Right lobe of liver (tissue), 6 donors: ENCODE measurements at places on chromosomes 2 and 18.

GRCh38 chr18:13202571-13202970, 16.0 kb upstream of the LDLRAD4 start:
- H3K36me3 ChIP-seq = no peaks in the 10 kb centered on the region
- no peaks in the 10 kb centered on the region for H3K4me1 ChIP-seq
- H3K27ac ChIP-seq = no peak overlapping the region
- H3K4me3 ChIP-seq = no peak overlapping the region
- DNase-seq = no peak
- no peaks in the 10 kb centered on the region for H3K27me3 ChIP-seq

DNA sequence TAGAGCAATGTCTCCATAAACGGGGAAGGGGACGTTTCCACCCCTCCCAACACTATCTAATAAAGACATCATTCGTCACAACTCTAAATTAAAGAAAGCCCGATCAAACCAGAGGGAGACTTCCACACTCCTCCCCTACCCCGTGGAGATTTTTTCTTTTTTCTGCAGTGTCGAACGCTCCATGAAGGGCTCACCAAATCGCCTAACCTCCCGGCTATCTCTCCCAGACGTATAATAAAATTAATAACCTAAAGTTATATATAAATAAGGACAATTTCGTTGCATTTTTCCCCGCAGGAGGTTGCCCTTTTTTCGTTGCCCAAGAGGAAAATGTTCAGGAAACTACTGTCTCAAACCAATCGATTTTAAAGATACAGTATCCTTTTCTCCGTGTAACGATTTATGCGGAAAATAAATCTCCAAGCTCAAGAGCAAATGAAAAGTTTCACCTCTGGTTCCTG, 2.4 kb downstream of the EVX2 start:
- peaks cover 6% of the 10 kb centered on the region for H3K4me1 ChIP-seq
- DNase-seq = no peak
- peaks cover 41% of the 10 kb centered on the region for H3K27me3 ChIP-seq
- H3K27ac ChIP-seq = no peak overlapping the region
- H3K36me3 ChIP-seq = no peaks in the 10 kb centered on the region

DNA sequence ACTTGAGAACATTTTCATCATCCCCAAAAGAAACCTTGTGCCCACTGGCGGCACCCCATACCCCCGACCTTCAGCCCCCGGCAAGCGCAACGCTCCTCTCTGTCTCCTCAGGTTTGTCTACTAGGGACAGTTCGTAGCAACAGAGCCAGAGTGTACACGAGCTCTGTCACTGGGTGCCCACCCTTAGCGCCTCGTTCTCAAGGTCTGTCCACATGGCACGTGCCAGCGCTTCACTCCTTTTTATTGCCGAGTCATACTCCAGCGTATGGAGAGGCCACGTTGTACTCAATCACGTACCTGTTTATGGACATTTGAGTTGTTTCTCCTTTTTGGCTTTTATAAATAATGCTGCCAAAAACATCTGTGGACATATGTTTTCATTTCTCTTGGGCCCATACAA, 30.3 kb upstream of the GPC1 start:
- H3K27ac ChIP-seq = no peak overlapping the region
- H3K4me3 ChIP-seq = no peak overlapping the region
- no peaks in the 10 kb centered on the region for H3K4me1 ChIP-seq
- H3K36me3 ChIP-seq = no peaks in the 10 kb centered on the region
- DNase-seq = peak; percentile 33
- H3K27me3 ChIP-seq = no peaks in the 10 kb centered on the region

GRCh38 chr2:45610281-45611019, 617 bp downstream of the SRBD1 start:
- peak; percentile 30 for DNase-seq
- H3K4me3 ChIP-seq = peak overlapping the region; percentile 86
- no peaks in the 10 kb centered on the region for H3K27me3 ChIP-seq
- peaks cover 8% of the 10 kb centered on the region for H3K4me1 ChIP-seq
- H3K36me3 ChIP-seq = no peaks in the 10 kb centered on the region

DNA sequence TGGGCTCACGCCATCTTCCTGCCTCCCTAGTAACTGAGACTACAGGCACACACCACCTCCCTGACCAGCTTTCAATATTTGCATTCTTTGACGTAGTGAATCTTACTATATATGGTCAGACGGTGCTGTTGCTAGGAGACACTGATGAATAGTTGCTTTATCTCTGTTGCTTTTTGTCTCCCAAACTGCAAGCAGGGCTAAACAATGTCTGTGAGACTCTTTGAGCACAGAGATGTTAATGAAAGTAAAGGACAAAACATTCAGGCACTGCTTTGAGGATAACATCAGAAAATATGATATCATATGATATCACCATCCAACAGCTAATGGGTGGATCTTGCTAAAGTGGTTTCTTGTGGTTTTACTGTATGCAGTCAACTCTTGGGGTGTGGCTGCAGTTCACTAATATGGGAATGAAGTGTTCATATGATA, 43.0 kb downstream of the EMILIN2 start:
- H3K4me3 ChIP-seq = no peak overlapping the region
- no peak for DNase-seq
- H3K27ac ChIP-seq = no peak overlapping the region
- H3K4me1 ChIP-seq = no peaks in the 10 kb centered on the region
- H3K27me3 ChIP-seq = no peaks in the 10 kb centered on the region
- H3K36me3 ChIP-seq = no peaks in the 10 kb centered on the region

- no peaks in the 10 kb centered on the region for H3K4me1 ChIP-seq
- H3K27me3 ChIP-seq = no peaks in the 10 kb centered on the region
- no peaks in the 10 kb centered on the region for H3K36me3 ChIP-seq
- H3K4me3 ChIP-seq = no peak overlapping the region
- DNase-seq = no peak
Measured at GRCh38 chr2:60152226-60152833, 401.1 kb downstream of the BCL11A start.

- no peaks in the 10 kb centered on the region for H3K27me3 ChIP-seq
- H3K4me3 ChIP-seq = no peak overlapping the region
- no peaks in the 10 kb centered on the region for H3K36me3 ChIP-seq
Measured at GRCh38 chr2:195199864-195200263, 457.2 kb upstream of the SLC39A10 start.

GRCh38 chr2:42054714-42055430, 7.1 kb downstream of the PKDCC start:
- no peaks in the 10 kb centered on the region for H3K4me1 ChIP-seq
- peaks cover 7% of the 10 kb centered on the region for H3K36me3 ChIP-seq
- no peaks in the 10 kb centered on the region for H3K27me3 ChIP-seq
- H3K4me3 ChIP-seq = no peak overlapping the region
- no peak for DNase-seq

DNA sequence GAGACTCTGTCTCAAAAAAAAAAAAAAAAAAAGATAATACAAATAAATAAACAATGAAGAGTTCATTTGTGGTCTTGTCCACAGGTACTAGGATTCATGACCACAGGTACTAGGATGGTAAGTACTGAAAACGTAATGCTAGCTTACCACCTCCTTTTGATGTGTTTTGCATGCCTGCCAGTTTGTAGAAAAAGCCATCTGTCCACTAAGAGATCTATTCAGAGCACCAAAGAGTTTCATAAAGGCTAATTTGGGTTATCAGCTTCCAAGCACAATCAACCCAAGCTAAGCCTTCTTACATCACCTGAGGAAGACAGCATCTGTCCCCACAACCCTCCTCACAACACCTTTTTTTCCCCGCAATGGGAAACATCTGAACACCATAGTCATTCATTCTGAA, 477.2 kb downstream of the ZEB2 start:
- DNase-seq = no peak
- H3K27me3 ChIP-seq = no peaks in the 10 kb centered on the region
- H3K36me3 ChIP-seq = no peaks in the 10 kb centered on the region
- no peak overlapping the region for H3K27ac ChIP-seq
- H3K4me1 ChIP-seq = no peaks in the 10 kb centered on the region

GRCh38 chr2:44524347-44524926, 162.7 kb downstream of the CAMKMT start:
- peaks cover 25% of the 10 kb centered on the region for H3K4me1 ChIP-seq
- peak; percentile 76 for DNase-seq
- H3K36me3 ChIP-seq = no peaks in the 10 kb centered on the region
- no peak overlapping the region for H3K4me3 ChIP-seq
- no peaks in the 10 kb centered on the region for H3K27me3 ChIP-seq
- peak overlapping the region; percentile 81 for H3K27ac ChIP-seq

DNA sequence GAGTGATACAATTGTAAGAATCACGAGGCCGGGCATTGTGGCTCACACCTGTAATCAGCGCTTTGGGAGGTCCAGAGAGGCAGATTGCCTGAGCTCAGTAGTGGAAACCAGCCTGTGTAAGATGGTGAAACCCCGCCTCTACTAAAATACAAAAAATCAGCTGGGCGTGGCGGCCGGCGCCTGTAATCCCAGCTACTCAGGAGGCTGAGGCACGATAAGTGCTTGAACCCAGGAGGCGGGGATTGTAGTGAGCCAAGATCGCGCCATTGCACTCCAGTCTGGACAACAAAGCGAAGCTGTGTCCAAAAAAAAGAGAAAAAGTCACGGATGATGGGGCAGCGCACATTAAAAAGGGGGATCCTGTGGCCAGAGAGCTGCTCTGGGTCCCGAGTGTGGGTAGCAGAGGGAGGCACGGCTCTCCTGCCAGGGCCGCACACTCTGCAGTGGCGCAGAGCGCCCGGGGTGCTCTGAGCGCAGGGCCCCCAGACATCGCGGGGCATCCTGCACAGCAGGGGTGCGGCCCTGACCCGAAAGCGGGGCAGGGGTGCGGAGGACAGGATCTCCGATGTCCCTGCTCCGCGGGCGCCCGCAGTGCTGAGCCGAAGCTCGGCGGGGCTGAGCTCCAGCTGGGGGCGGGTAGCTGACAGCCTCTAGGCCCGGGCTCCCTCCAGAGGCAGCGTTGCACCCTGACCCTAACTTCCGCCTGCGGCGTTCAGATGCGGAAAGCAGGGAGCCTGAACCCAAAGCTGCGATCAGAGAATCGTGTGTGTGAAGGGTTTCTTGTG, 30.4 kb upstream of the RAB6D start:
- no peak overlapping the region for H3K27ac ChIP-seq
- no peaks in the 10 kb centered on the region for H3K4me1 ChIP-seq
- H3K4me3 ChIP-seq = no peak overlapping the region
- no peaks in the 10 kb centered on the region for H3K27me3 ChIP-seq

DNA sequence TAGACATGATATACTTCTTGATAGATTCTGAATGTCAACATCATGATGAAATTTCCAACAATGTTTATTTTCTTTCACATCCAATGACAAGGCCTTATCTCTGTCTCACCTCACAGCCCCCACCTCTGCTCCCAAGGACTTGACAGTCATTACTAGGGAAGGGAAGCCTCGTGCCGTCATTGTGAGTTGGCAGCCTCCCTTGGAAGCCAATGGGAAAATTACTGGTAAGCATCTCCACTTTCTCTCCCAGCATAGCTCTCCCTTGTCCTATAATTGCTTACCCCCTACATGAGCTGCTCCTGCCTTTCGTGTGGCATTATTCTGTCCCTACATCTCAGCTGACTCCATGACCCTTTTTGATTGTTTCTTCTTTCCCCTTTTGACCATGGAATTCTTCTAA, 821.8 kb downstream of the MBD2 start:
- H3K4me3 ChIP-seq = no peak overlapping the region
- H3K27ac ChIP-seq = no peak overlapping the region
- DNase-seq = no peak
- H3K36me3 ChIP-seq = no peaks in the 10 kb centered on the region
- no peaks in the 10 kb centered on the region for H3K27me3 ChIP-seq
- no peaks in the 10 kb centered on the region for H3K4me1 ChIP-seq

DNA sequence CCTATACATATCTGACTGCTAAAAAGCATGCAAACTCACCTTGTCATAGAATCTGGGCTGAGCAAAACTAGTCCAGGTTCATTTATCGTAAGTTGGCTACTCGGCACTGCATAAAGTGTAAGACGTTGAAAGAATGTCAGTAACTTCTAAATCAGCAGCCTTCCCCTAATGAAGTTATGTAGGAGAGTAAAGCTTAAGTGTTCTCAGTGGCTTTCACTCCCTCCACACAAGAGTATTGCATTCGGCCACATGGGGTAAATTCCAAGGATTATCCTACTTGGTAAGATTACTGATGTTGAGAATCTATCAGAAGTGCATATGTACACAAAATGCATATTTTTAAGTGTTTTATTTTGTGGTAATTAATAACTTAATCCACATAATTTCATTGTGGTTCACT, 130.1 kb downstream of the LCLAT1 start:
- no peaks in the 10 kb centered on the region for H3K4me1 ChIP-seq
- H3K27ac ChIP-seq = no peak overlapping the region
- H3K4me3 ChIP-seq = no peak overlapping the region
- DNase-seq = no peak
- H3K36me3 ChIP-seq = no peaks in the 10 kb centered on the region

DNA sequence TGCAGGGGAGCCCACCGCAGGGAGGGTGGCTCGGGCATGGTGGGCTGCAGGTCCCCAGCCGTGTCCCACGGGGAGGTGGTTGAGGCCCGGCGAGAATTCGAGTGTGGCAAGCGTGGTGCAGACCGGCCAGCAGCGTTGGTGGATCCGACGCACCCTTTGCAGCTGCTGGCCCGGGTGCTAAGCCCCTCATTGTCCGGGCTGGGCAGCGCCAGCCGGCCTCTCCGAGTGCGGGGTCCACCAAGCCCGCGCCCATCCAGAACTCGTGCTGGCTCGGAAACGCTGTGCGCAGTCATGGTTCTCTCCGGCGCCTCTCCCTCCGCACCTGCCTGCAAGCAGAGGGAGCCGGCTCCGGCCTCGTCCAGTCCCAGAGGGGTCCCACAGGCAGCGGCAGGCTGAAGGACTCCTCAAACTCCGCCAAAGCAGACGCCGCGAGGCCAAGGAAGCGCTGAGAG, 177.0 kb upstream of the SLC35G4 start:
- H3K4me1 ChIP-seq = no peaks in the 10 kb centered on the region
- no peaks in the 10 kb centered on the region for H3K36me3 ChIP-seq
- H3K4me3 ChIP-seq = no peak overlapping the region
- DNase-seq = no peak
- H3K27ac ChIP-seq = no peak overlapping the region
- H3K27me3 ChIP-seq = no peaks in the 10 kb centered on the region

- no peaks in the 10 kb centered on the region for H3K4me1 ChIP-seq
- no peak overlapping the region for H3K4me3 ChIP-seq
- no peaks in the 10 kb centered on the region for H3K27me3 ChIP-seq
Measured at GRCh38 chr18:23970161-23971096, 44.1 kb upstream of the TTC39C start.

GRCh38 chr2:191030521-191031154, 16.7 kb upstream of the STAT1 start:
- no peaks in the 10 kb centered on the region for H3K27me3 ChIP-seq
- H3K4me3 ChIP-seq = no peak overlapping the region
- H3K4me1 ChIP-seq = no peaks in the 10 kb centered on the region

DNA sequence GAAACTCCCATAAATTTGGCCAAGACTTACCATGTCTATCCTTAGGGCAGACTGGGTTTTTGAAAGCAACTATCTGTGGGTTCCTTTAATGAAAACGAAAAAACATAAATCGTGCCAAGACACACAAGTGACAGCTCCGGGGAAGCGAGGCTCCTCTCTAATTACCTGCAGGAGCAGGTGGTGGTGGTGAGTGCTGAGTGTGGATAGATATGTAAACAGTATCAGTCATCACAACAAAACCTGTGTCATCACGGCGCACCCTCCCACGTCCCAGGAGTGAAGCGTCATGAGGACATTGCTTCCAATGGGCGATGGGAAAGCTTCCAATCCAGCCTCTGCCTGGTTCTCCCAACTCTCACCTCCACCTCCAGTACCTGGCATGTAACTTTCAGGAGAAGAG, 31.3 kb downstream of the ACKR3 start:
- no peak overlapping the region for H3K27ac ChIP-seq
- no peak for DNase-seq
- no peaks in the 10 kb centered on the region for H3K36me3 ChIP-seq
- H3K4me3 ChIP-seq = no peak overlapping the region
- H3K27me3 ChIP-seq = no peaks in the 10 kb centered on the region
